Inflammatory macrophage treated with lipopolysaccharide for 1 hour (primary cell): ENCODE measurements at places on chromosomes 7 and 10.

- DNase-seq: no peak
These were observed 150.1 kb downstream of the SNX10 start for GRCh38 chr7:26441611-26442277.

DNA sequence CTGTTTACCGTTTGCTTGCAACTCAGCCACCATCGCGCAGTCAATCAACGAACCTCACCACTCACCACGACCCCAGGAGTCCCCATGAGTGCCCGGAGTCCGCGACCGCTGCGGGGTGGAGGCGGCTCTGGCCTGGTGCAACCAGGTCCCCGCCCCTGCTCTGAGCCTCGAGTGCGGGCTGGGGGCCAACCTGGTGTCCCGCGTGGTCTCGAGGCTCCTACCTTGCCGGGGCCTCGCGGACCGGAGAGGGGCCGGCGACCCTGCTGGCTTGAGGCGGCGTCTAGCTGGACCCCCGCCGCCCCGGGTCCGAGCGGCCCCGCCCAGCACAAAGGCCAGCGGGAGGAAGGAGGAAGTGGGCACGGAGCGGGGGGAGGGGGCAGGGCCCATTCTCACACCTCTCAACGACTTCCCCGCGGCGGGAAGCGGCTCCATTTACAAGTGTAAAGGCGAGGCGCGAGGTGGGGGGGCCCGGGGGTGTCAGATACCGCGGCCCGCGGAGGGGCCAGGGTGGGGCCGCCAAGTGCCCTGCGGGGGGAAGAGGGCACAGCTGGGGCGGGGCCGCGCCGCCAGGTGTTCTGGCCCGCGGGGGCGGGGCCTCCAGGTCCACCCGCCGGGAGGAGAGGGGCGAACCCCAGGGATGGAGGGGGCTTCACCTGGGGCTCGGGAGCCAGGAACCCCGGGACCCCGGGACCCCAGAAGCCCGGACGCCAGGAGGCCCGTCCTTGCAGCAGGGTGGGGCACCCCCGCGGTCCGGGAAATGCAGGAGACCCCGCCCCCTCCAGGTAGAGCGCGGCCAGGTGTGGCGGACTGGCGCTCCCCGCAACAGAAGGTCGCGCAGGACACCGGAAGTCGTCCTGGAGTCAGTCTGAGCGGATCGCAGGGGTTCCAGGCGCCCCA is 8.6 kb downstream of the CTBP2 start:
- DNase-seq: no peak

- DNase-seq: no peak
These were observed 105.5 kb upstream of the CSTF2T start for GRCh38 chr10:51804866-51805265.

- no peak for DNase-seq
These were observed 161.7 kb downstream of the SVIL start for GRCh38 chr10:29473087-29473356.

DNA sequence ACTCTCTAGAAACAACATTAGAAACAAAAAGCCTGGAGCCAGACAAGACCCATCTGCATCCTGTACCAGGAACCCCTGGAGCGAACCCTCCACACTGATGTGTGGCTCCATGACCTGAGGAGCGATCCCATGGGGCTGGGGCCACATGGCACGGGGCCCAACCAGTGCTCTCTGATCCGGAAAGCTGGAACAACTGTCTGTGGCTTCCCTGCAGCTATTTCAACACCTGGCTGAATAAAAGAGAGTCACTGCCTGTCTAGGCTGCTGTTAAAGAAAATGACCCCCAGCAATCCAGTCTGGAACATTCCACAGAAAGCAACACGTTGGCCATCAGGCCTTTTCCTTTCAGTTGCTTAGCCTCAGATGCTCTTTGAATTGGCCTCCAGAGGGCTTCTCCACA is 20.9 kb downstream of the UROS start:
- DNase-seq: no peak

GRCh38 chr7:141366091-141366621 is 185.1 kb upstream of the AGK start:
- no peak for DNase-seq

DNA sequence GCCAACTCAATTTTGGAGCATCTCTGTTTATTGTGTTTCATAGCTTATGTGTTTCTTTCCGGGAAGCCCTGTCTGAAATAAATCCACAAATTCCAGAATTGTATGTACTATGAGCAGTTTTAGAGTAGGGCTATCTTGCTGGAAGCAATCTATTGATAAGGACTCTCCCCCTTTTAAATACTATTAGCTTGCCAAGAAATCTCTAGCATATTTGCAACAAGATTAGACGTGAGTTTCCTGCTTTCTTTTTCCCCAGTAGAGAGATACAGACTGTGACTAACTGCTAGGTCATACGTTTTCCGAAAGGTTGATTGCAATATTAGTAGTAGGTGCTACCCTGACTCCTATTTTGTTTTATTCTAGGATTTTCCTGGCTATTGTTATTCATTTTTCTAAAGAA is 277.0 kb downstream of the MALRD1 start:
- no peak for DNase-seq

DNA sequence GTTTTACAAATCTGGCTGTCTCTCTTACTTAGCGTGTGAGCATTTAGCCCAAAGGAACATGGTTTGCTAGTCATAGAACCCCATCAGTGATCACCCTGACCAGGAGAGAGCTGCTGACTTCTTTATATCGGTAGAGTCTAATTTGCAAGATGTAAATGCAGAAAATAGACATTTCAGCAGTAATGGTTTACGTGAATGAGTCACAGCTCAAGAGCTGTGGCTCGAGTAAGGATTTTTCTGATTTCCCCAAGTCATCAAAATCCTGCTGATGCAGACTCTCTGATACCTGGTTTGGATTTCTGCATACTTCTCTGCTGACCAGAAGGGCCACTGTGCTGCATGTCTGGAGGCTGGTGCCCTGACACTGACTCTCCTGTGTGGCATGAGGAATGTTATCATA is 25.7 kb downstream of the NUB1 start:
- DNase-seq: no peak

DNA sequence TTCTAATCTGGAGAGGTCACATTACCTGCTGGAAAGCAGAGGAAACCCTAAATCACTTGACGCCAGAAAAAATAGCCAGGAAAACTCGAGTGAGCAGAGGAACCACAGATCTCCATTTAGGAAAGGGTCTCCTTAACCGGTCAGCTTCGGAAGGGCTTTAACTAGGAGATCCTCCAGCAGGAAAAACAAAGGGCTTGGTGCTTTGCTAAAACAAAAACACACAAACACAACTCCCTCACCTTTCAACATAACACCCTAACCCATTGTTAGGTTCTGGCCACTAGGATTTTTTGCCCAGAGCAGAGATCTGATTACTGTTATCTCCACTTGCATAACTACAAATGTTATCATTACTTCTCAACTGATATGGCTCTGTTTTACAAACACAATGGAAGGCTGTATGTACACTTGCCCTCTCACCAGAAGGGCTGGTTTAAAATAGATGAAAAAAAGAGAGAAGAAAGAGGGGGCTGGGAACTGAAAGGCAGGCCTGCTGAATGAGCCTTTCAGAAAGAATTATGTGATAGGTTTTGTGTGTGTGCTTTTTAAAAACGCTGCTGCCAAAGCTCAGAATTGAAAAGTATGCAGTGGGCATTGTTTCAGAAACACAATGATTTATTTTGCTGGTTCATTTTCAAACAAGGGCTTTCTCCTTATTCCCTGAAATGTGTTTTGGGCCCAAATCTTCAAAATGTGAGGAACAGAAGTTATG is 161.5 kb downstream of the FGFR2 start:
- DNase-seq: no peak

DNA sequence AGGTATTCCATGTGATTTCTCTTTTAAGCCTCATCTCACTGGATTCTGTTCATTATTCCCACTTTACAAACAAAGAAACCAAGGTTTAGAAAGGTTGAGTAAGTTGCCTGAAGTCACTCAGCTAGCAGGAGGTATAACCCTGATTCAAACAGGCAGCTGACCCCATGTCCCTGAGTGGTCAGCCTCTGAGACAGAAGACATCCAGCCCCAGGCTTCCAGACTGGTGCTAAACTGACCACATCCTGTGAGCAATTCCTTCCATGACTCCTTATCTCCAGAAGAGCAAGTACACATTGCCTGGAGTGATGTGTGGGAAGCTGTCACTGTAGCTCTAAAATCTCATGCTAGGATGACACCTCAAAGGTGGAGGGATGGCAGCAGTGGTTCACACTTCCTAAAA is 3.7 kb downstream of the PLPP4 start:
- no peak for DNase-seq

DNA sequence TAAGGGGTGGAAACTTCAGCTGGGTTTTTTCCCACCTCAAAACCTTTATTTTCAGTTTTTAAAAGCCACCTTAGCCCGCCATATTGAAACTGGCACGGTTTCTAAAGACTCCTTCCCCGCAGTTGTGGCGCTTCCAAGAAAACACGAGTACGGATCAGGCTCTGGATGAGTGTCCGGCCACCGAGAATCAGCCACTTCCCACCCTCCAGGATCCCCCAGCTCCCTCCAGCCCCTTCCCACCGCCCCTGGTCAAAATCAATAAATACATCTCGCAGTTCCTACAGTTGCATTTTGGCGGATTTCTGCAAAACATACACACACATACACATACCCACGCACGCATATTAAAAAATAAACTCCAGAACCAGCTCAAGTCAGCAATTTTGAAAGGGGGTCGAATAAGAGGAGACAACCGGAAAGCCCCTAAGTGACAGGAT is 1.1 kb downstream of the SFMBT2 start:
- no peak for DNase-seq

- no peak for DNase-seq
These were observed 210.9 kb upstream of the C7orf33 start for GRCh38 chr7:148379677-148380076.

- no peak for DNase-seq
These were observed 58.8 kb upstream of the SRRM3 start for GRCh38 chr7:76142861-76143260.

GRCh38 chr10:725302-725701 is 35.8 kb upstream of the DIP2C start:
- DNase-seq: no peak

DNA sequence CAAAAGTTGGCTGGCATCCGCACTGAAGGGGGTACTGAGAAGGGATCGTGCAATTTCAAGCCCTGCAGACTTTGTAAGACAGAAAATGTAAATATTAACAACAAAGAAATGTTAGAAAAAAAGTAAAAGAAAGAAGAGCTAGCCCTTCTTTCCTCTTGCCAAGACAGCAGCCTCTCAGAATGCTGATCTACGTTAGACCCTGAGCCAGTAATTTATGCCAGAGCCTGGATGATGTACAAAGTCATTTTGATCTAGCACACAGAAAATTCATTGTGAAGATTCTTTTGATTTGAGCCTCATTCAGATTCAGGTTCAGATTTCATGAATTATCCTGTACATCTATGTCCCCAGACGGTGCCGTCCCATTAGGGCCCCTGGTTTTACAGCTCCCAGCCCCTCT is 105.2 kb downstream of the PRKCQ start:
- no peak for DNase-seq

GRCh38 chr7:3028758-3029093 is 14.9 kb downstream of the CARD11 start:
- DNase-seq: no peak

DNA sequence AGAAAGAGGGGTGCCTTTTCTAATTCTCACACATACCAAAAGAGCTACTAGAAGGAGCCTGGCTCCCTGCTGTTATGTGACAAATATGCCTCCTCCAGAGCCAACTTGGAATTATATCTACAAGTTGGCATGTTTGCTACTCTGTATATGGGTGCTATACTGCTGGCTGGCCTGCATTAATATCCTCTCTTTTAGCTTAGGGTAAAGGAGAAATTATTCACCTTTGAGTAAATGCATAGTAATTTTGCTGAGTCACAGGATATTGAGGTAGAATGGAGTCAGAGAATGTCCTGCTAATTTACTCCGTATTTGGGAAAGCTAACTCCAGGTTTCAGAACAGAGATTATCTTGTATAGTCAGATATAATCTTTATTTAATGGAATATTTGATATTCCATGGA is 24.2 kb upstream of the LIPN start:
- no peak for DNase-seq

- DNase-seq: no peak
These were observed 34.5 kb downstream of the DNMBP start for GRCh38 chr10:99975106-99975829.

DNA sequence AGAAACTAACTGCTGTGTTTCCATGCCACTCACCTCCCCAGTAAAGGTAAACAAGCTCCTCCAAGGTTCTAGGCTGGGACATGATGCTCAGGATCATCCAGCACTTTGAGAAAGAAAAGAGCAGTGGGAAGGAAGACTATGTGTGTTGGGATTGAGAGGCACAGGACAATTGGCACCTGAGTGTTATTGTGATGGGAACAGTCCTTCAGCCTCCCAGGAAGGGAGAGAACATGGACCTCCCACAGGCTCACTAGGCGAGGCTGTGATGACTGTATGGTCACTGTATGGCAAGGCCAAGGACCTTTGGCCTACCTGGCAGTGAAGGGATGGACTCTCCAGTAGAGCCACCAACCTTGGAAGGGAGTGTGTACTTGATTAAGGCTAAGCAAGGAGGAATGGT is 123.2 kb upstream of the UNC5B start:
- DNase-seq: no peak

DNA sequence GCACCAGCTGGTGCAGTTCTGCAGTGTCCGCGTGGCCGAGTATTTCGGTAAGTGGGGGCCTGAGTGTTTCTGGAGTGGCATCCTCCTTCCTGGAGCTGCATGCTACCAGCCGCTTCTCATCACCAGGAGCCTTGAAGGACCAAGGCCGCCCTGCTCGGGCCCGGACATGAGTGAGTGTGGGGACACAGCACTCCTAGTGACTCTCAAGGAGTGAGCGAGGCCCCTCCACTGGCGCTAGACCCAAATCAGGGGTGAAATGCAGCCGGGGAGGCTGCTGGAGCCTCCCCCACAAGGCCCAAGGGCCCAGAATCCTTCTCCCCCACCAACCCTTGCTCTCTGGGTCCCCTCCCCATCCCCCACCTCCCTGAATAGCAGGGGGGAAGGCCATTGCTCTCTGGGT is 48.0 kb downstream of the CAMK2B start:
- no peak for DNase-seq

DNA sequence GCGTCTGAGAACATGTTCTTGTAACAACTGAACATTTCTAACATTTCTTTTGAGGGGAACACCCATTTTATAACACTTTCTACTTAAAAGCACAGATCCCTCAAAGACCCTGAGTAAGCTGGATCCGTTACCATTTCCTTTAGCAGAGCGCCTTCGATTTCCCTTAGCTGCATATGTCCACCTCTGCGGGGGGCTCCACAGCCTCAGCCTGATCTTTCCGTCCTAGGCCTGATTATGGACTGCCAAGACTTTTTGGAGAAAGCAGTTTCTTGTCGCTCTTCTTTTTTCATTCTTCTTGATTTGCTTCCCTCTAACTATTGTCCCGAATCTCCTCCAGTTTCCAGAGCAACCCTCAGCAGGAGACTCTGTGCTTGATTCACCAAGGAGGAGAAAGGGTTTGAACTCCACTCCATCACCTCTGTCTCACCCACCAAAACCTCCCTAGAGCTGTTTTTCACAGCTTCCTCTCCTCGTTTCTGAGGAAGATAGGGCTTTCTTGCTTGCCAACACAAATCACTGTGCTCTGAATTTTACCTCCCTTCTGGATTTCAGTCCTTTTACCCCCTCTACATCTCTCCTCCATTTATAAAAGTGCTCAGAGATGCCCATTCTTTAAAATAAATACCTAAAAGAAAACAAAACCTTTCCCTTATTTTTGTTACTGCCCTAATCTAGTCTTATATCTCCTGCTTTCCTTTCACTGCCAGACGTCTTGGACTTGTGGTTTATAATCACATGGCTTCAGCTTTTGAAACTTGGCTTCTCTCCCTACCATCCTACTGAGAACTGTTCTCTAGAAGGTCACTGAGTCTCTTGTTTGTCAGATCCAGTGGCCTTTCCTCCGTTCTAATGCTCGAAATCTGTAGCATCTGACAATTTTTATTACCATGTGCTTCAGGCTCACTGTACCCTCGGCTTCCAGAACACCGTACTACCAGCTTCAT is 30.5 kb upstream of the ZRANB1 start:
- peak; percentile 40 for DNase-seq
